M059J (cell line): ENCODE measurements at places on chromosomes 1 and 21.

DNA sequence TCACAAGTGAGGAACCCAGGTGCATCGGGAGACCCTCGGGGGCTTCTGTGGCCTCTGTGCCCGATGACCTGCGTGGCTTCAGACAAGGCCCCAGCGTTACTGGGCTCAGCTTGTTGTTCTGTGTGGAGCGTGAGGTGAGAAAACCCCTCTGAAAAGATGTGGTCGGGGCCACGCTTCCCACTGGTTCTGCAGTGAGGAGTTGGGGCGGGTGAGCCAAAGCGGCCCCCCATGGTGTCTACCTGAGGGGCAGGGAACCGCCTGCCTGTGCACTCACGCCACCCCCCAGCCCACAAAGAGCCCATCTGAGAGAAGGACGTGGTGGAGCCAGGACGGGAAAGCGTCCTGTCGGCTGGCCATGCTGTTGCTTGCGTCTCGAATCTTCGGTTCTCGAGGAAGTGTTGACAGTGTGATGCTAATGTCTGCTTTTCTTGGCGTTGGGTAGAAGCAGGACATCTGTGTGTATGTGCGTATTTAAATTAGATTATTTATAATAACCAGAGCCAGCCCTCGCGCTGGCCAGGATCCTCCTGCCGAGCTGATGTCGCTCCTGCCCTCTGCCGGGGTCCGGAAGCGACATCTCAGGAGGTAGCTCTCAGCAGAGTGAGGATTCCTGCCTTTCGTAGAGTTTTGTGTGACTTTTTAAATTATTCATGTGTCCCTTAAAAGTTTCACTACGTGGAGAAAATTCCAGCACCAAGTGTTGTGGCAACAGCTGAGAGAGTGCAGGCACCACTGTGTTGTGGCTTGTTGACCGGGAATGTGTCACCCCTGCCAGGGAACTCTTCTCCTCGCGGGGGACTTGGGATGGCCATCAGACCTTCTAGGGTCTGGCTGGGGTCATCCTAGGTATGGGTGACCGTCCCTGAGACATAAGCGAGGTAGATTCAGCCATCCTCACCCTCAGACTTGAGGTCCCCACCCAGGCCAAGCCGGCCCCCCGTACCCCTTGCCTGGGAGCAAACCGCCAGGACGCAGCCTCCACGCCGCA lies 15.3 kb downstream of the TMEM201 start:
- no peak for DNase-seq

DNA sequence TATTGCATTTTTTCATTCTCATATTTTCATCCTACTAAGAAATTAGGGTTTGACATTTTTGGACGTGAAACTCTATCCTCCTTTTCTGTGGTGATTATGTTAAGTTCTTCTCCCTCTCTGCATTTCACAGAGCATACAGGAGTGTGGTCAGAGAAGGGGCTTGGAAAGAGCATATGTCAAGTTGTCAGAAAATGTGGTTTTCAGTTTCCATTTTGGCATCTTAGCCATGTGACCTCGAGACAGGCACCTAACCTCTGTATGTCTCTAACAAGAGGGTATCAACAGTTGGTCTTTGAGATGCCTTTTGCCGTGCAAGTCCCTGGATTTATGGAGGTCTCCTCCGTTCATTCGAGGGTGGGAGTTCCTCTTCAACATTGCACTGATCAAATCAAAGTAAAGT lies 140.7 kb downstream of the CYYR1 start:
- no peak for DNase-seq

GRCh38 chr21:32712641-32713040 lies 15.2 kb downstream of the SYNJ1 start:
- DNase-seq: no peak

- DNase-seq: no peak
Observed at GRCh38 chr1:201955729-201956143, 433 bp downstream of the TIMM17A start.

- DNase-seq: no peak
Observed at GRCh38 chr1:13728091-13728715, 28.2 kb downstream of the PRDM2 start.
